ENCODE measurements at places on chromosomes 7 and 10.

DNA sequence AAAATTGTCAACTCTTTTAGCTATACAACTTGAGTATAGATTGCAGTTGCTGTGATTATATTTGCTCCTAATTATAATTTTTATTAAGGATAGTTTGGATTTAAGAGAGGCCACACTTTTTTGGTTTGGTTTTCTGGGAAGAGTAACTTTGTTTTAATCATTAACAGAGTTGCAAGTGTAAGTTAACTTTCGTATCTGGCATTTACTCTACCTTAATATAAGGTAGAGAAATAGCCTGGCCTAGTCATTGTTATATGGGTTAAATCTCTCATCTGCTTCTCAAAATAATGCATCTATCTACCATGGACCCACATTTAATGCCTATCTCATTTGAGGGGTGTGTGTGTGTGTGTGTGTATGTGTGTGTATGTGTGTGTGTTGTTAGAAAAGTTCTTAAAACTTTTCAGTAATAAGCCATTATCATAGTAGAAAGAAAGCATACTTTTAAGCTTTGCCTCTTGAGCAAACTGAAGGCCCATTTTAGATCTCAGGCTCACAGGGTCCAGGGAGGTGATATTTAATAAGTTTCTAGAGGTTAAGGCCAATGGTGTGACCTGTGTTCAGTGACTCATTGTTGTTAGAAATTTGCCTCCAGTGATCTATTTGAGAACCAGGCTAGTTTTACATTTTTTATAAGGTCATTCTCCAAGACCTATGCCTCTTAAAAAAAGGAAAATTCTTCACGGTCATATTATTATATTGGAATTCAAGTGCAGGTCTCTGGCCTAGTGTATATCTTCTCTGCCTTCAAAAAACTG is 10.9 kb upstream of the TEX47 start:
- DNase-seq: no peak

- DNase-seq: peak; percentile 44
These were observed 711 bp downstream of the NAMPT start for GRCh38 chr7:106283831-106284713.

DNA sequence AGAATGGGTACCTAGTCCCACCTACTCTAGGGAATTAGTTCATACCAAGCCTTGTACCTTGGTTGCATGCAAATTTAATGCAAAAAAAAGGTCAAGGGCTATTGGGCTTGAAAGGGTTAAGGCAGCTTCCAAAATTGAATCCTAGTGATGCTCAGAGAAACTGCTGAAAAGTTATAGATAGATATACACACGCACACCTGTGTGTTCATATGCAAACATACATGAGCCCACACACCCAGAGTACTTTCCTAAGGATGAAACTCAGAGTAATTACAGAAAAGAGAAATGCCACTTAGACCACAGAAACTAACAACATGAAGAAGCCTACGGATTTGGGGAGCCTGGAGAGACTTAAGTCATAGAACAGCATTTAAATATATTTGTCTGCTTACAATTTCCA is 1.5 kb downstream of the SLC25A13 start:
- DNase-seq: no peak

DNA sequence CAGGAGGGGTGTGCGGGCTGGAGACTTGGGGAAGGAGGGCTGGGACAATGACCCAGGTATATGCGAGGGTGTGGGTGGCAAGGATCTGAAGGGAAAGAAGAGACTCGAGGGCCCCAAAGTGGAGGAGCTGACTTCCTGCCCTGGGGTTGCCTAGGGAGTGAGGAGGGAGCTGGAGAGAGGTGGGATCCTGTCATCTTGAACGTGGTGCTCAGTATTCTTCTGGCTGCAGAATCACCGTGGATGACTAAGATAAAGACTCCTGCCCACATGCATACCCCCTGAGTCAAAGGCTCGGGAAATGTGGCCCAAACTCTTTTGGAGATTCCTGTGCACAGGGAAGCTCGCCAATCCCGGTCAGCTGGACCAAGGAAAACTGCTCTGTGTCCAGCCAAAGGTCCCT is 31.2 kb downstream of the COL17A1 start:
- no peak for DNase-seq

DNA sequence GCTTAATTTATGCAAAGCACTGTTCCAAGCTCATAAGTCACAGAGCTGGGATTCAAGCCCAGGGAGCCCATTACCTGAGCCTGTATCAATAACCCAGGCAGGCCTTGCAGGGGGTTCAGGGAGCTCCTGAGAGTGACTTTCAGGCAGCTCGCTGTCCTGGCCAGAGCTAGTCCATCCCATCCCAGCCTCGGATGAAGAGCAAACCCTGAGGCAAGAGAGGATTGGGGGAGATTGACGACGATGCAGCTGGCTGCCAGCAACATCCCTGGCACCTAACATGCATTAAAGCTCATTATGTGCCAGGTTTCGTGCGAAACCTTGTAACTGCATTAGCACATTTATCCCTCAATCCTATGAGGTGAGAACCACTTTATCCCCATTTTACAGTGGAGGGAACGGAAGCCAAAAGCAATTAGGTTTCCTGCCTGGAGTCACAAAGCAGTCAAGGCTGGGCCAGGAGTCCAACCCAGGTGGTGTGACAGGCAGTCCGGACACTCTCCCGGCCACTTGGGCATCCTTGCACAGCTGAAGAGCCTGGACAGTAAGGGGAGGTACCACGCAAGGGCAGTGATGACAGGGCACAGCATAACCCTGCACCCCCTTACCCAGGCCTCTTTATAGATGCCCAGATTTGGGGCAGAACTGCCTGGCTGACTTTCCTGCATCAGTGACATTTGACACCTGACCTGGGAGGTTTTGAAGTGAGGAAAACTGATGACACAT is 129.8 kb upstream of the CHST15 start:
- DNase-seq: no peak

- DNase-seq: no peak
These were observed 152.6 kb downstream of the BMPER start for GRCh38 chr7:34057956-34058355.

GRCh38 chr10:5776136-5776880 is 36.9 kb downstream of the GDI2 start:
- no peak for DNase-seq

DNA sequence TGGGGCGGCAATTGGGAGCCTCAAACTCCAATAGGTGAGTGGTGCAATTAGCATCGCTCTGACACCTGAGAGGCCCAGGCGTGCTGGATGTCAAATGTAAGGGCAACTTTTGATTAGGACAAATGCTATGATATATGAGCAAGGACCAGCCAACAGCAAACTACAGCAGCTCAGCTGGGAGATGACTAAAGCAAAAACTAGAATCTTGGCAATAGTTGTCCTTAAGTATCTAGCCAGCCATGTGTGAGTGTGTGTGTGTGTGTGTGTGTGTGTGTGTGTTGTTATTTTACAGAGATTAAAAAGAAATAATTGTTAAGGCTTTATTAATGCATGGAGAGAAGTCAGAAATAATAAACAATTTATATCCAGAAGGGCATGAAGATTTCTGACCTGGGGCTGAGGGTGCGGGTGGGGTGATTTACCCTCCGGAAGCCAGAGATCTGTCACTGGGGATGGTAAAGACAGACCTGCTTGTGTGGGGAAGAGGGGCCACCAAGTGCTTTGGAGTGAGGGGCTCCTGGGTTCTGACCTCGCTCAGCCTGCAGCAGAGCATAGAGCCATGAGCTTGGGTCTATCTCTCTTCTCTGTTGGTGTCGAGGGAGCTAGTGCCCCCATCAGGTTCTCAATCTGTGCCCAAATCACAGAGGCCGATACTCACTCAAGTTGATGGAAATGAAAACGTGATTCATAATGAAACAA is 77.3 kb downstream of the EMX2 start:
- DNase-seq: no peak

- DNase-seq: no peak
These were observed 699 bp upstream of the PDLIM1 start for GRCh38 chr10:95291365-95292039.

DNA sequence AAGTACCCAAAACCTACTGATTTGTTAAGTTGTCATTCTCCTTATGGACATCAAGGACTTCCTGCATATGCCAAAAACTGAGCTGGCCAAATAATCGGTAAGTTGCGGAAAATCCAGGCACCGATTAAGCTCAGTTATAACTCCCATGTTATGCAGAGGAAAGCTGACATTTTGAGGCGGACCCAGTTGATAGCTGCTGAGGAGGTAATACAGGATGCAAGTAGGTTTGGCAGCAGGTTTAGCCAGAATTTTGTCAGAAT is 725.1 kb upstream of the GALNT17 start:
- no peak for DNase-seq

DNA sequence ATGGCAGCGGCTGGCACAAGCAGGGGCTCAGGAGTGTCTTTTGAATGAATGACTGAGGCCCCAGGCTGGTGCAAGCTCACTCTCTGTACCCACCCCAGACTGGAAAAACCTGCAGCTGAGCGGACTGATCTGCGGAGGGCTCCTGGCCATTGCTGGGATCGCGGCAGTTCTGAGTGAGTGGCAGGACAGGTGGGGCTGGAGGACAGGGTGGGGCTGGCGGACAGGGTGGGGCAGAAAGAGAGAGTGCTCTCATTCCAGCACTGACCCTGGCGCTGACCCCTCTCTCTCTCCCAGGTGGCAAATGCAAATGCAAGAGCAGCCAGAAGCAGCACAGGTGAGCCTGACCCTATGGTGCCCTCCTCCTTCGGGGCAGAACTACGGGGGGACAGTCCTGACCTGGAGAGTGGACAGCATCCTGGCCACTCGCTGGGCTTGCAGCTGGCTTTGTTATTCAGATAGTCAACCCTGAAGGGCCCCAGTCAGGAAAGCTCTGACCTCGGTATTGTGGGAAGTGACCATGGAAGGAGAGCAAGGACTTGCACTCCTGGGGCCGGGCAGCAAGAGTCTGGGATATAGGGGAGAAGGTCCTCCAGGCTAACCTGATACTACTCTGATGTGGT is 4.1 kb downstream of the FXYD4 start:
- DNase-seq: no peak

GRCh38 chr10:117878626-117879025 is 168.1 kb downstream of the RAB11FIP2 start:
- no peak for DNase-seq

DNA sequence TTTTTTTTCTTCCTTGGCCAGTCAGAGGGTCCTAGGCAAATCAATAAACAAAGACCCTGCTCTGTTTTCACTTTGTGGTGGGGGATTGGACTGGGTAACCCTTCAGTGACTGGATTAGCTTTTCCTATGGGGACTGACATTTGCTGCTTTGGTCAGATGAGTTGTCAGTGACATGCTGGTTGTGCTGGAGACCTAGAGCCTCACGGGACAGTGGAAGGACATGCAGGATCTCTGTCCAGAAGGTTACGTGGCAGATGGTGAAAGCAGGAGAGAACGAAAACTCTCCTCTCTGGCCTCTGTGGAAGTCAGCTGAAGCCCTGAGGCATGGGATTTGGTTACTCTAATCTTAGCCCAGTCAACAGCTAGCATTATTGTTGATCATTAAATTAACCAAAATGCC is 90.0 kb upstream of the BMPER start:
- no peak for DNase-seq

DNA sequence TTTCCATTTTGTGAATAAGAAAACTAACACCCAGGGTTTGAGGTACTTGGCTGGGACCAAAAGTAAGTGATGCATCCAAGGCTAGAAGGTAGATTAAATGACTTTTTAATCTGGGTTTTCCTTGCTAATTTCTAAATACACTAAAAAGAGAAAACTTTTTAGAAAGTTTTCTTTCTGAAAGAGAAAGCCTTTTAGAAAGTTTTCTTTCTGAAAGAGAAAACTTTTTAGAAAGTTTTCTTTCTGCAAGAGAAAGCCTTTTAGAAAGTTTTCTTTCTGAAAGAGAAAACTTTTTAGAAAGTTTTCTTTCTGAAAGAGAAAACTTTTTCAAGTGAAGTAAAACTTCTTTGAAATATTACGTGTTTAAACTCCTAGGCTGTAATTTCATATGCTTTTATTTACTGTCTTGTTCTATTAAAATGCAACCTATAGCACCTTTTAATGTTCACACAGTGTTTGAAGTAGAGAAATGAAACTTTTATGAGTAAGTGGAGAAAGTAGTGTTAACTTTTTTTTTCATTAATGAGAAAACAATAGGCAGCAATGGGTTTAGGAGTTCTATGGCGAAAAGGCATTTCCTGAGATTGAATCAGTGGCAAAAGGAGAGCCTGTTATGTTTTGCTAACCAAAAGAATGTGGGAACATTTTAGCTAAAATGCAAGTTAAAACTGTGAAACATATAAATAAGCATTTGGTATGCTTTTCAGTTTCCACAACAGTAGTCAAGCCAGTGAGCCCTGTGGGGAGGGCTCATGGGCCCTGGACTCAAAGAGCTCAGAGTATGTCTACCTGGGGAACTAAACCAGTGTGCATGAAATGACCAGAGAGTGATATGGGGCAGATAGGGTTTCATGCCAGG is 103.7 kb downstream of the RBM20 start:
- DNase-seq: no peak

DNA sequence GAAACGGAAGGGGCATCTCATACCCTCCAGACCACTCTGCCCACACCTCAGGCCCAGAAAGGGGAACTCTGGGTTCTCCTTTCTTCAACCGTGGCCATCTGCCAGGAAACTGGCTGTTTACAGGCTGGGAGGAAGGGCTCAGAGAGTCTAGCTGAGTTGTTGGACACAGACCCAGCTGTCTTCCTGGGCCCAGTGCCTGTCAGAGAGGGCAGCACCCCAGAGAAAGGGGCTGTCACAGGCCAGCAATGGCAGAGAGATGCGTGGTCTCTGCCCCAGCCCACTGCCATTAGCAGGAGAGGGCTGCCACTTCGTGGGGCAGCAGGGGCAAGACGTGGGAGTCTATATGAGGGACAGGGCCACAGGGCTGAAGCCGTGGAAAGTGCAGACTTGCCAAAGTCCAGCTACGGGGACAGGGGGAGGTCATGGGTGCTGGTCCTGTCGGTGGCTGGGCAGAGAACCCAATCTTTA is 11.0 kb downstream of the GRID1 start:
- no peak for DNase-seq

Data from stimulated activated CD4-positive, alpha-beta T cell treated with anti-CD3 and anti-CD28 coated beads, Interleukin-2, amount 100 ng/mL, for 48 hours (primary cell).